ENCODE measurements at places on chromosomes 5 and 9. TPM values are rescaled to one million over a fixed set of nuclear protein-coding genes. Genes with fewer than 3 reads are reported as not detected.
A peak's percentile ranks its signal among the peaks of the same experiment; 100 is the strongest.

GRCh38 chr5:57499262-57500050 lies 16.8 kb upstream of the ACTBL2 start:
- DNase-seq = peak; percentile 81
- H3K36me3 ChIP-seq = no peaks in the 10 kb centered on the region
- H3K4me1 ChIP-seq = peaks cover 10% of the 10 kb centered on the region
- no peak overlapping the region for H3K4me3 ChIP-seq
- no peak overlapping the region for H3K27ac ChIP-seq

- peak; percentile 13 for DNase-seq
- H3K36me3 ChIP-seq = no peaks in the 10 kb centered on the region
- peaks cover 5% of the 10 kb centered on the region for H3K4me1 ChIP-seq
- no peaks in the 10 kb centered on the region for H3K27me3 ChIP-seq
- H3K27ac ChIP-seq = no peak overlapping the region
Measured at GRCh38 chr5:65262096-65262495, 219.6 kb downstream of the ADAMTS6 start.

- no peak overlapping the region for H3K27ac ChIP-seq
- no peak overlapping the region for H3K4me3 ChIP-seq
- H3K4me1 ChIP-seq = no peaks in the 10 kb centered on the region
Measured at GRCh38 chr5:7246287-7246686, 149.7 kb upstream of the ADCY2 start.

DNA sequence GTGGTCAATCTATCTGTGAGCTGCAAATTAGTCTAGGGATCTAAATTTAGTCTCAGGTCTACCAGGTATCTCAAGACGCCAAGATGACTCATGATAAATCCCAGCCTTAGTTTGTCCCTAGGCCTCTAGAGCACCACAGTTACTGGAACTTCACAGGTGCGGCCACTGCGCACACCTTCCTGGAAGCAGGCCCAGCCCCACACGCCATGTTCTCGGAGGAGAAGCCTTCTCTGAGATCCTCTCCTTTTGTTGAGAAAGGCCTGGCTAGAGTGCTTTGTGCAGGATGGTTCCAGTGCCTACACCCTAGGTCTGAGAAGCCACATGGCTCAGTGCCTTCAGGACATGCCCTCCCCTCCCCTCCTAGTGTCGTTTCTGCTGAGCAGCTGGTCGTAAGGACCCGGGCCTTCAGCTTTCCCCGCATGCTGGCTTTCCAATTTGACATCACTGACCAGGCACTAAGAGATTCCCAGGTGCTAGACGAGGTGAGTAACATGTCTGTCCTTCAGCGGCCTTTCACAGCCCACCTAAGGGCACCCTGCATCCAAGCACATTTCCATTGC lies 51.9 kb downstream of the IPPK start:
- peak overlapping the region; percentile 17 for H3K27ac ChIP-seq
- no peaks in the 10 kb centered on the region for H3K27me3 ChIP-seq

CD72 gene
- total RNA-seq = 5.2 TPM

PLPP7 gene
- total RNA-seq = 1.8 TPM

FBP2 gene
- not detected for total RNA-seq

ARID3C gene
- total RNA-seq = not detected

SLC36A3 gene
- total RNA-seq = not detected

Measured in lung (tissue), 17 donors.